ENCODE measurements at places on chromosomes 11 and 22.

GRCh38 chr11:20397281-20397680, 9.8 kb downstream of the PRMT3 start:
- DNase-seq: peak; percentile 63

DNA sequence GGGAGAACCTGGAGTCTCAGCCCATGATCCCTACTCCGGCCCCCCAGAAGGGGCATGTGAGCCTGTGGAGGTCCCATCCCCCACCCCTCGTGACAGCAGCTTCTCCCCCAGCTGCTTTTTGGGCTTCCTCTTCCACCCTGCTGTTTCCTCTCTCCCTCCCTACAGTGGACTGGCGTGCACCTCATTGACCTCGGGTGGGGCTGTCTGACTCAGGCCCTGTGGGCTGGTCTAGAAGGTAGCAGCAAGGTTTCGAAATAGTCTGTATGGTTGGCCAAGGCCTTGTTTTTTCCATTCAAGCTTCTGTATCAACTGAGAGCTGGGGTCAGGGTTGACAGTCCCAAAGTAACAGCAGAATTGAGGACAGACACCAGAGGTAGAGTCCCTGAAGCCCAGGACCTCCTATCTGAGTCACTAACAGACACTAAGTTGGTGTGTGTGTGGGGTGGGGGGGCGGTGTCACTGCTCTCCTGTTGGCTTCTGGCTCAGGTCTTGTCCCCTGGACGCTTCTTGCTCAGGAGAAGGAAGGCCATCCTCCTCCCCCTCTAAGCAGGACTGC, 7.7 kb downstream of the SLC37A2 start:
- peak; percentile 84 for DNase-seq

DNA sequence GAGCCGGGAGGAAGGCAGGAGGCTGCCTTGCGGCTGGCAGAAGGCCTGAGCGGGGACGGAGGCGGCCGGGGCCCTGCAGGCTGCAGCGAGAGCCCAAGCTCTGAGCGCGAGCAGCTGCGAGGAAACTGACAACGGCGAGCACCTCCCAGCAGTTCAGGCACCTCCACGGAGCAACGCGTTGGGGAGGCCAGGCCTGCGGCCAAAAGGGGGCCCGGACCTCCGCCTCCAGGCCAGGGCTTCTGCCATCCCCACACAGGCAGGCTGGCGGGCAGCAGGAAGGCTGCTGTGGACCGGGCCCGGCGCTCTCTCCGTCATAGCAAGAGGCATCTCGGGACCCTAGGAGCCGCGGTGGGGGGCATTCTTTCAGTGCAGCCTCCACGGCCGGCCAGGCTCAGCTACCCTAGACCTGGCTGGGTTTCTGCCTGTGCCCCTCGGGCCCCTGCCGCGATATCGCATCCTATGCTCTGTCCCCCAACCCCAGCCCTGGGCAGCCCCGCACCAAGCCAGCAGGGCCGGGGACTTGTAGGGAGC, 22.9 kb upstream of the SLC22A12 start:
- DNase-seq: no peak

- DNase-seq: no peak
Measured at GRCh38 chr22:25508161-25508560, 56.3 kb upstream of the GRK3 start.

- no peak for DNase-seq
Measured at GRCh38 chr11:5937868-5938602, 4.0 kb upstream of the OR56A3 start.

GRCh38 chr11:10693509-10694081, at the start of gene IRAG1:
Gene IRAG1, minus strand, starts transcription at chr11:10693755. Its CDS starts 153 bp downstream, at chr11:10693602.
- peak; percentile 72 for DNase-seq

DNA sequence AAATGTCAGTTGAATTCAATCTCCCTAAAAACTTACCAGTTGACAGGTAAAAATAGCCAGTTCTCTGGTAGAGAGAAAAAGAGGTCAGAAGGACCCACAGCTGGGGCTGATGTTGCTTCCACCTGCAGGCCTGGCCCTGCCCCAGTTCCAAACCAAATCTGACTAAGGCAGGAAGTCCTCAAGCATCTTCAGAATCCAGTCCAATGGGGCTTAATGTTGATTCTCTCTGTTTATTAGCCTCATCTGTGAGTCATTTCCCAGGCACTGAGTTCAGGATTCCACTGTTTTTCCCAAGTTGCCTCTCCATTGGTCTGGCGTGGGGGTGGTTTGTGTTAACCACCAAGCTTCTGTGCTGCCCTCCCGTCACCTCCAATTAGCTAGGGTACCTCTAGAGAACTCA, 601.8 kb downstream of the INSC start:
- DNase-seq: peak; percentile 71

Measured in fibroblast of lung (primary cell).